ENCODE measurements at places on chromosomes 4 and X.

DNA sequence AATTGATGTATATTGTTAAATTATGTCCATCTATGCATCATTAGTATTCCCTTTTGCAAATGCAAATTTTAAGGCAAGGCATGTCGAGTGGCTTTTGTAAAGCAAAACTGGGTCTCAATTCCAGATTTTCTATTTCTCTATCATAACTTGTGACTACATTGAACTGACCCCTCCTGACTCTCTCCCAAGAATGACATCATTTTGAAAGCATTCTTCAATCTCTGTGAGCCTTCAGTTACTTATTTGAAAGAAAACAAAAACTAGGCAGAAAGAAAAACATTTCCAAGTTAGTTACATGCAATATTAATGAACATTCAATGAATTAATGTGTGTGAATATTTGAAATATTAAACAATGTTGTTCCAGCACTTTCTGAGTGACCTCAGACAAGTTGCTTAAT lies 314.3 kb upstream of the CLNK start:
- no peaks in the 10 kb centered on the region for H3K36me3 ChIP-seq
- DNase-seq: peak; percentile 24
- no peaks in the 10 kb centered on the region for H3K27me3 ChIP-seq
- H3K4me3 ChIP-seq: no peak overlapping the region

GRCh38 chr4:184568770-184569169 lies 80.5 kb downstream of the CASP3 start:
- no peak overlapping the region for H3K27ac ChIP-seq
- no peak overlapping the region for H3K4me3 ChIP-seq
- no peaks in the 10 kb centered on the region for H3K36me3 ChIP-seq

GRCh38 chr4:155342142-155342541 lies 34.6 kb downstream of the MAP9 start:
- no peaks in the 10 kb centered on the region for H3K4me1 ChIP-seq
- H3K27me3 ChIP-seq: no peaks in the 10 kb centered on the region
- peak; percentile 11 for DNase-seq

DNA sequence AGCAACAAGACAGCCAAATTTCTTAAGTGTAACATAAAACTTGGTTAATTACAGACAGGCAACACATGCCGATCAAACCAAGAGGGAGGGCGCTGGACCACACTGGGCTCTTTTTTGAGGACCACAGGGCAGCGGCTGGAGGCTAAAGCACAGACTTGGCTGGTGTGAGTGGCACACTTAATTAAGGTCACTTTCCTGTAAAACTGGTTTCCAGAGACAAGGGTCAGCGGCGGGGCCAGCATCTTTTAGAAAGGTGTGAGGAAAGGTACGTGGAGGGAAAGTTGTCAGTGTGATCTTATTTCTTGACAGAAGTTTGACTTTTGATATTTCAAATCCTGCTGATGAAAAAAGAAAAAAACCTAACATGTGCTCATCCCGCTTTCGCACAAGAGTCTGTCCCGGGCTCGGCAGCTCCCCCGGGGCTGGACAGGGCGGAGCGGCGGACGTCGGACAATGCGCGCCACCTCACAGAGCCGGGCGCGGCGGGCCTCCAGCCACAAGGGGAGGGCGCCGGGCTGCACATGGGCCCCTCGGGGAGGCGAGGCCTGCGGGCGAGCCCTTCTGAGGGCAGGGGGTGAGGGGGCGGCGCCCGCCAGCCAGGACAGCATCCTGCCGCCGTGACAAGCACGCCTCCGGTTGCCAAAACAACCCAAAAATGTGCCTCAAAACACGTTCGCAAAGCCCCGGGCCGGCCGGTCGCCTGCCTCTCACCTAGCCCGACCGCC lies 660 bp upstream of the HSPA4L start:
- no peaks in the 10 kb centered on the region for H3K27me3 ChIP-seq
- H3K4me3 ChIP-seq: peak overlapping the region; percentile 100
- no peaks in the 10 kb centered on the region for H3K36me3 ChIP-seq
- peak; percentile 55 for DNase-seq
- H3K27ac ChIP-seq: no peak overlapping the region

GRCh38 chr4:128347175-128347868 lies 59.7 kb upstream of the PGRMC2 start:
- DNase-seq: peak; percentile 49
- H3K27me3 ChIP-seq: no peaks in the 10 kb centered on the region
- peaks cover 4% of the 10 kb centered on the region for H3K4me1 ChIP-seq
- peak overlapping the region; percentile 42 for H3K27ac ChIP-seq
- H3K4me3 ChIP-seq: no peak overlapping the region

- H3K4me3 ChIP-seq: no peak overlapping the region
- no peaks in the 10 kb centered on the region for H3K4me1 ChIP-seq
- no peaks in the 10 kb centered on the region for H3K27me3 ChIP-seq
- DNase-seq: no peak
- H3K27ac ChIP-seq: no peak overlapping the region
- H3K36me3 ChIP-seq: no peaks in the 10 kb centered on the region
Measured at GRCh38 chr4:57462843-57463242, 352.7 kb upstream of the IGFBP7 start.

DNA sequence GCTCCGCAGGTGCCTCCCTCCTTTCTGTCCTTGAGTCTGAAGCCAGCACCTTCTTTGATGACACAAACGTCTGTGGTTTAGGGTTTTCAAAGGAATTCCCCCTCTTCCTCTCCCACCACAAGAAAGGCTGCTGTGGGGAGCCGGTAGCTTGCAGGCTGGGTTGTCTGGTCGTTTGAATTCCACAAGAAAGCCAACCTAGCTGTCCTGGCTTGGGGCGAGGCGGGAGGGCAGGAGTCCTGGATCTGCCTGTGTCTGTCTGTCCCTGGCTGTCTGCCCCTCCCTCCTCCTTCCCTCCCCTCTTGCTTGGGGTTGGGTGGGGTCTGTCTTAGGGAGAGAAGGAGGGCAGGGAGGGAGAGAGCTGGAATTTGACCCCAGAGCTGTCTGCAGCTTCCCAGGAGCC lies 56.3 kb downstream of the SHROOM2 start:
- peak; percentile 27 for DNase-seq
- no peaks in the 10 kb centered on the region for H3K36me3 ChIP-seq
- H3K27me3 ChIP-seq: no peaks in the 10 kb centered on the region
- peaks cover 13% of the 10 kb centered on the region for H3K4me1 ChIP-seq
- H3K27ac ChIP-seq: peak overlapping the region; percentile 19

GRCh38 chr4:19241895-19242294 lies 1009.8 kb upstream of the SLIT2 start:
- no peaks in the 10 kb centered on the region for H3K4me1 ChIP-seq
- no peak overlapping the region for H3K4me3 ChIP-seq
- peak; percentile 68 for DNase-seq
- H3K27me3 ChIP-seq: no peaks in the 10 kb centered on the region
- no peak overlapping the region for H3K27ac ChIP-seq
- H3K36me3 ChIP-seq: no peaks in the 10 kb centered on the region

DNA sequence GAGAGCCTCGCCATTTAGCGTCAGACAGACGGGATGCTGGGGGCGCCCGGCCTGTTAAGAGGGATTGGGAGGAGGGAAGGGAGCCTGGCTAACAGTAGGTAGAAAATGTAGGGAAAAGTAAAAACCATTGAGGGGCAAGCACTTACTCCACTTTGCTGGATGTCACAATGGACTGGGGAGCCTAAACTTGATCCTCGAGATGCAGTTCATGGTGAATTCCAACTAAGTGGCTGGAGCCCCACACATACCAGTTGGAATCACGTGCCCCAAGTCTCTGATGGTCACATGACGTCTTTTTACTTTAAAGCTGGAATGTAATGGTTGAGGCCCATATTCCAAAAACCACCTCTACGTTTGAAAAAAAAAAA lies 1.5 kb downstream of the PLS3 start:
- peak overlapping the region; percentile 92 for H3K27ac ChIP-seq
- peak overlapping the region; percentile 62 for H3K4me3 ChIP-seq
- DNase-seq: peak; percentile 55
- no peaks in the 10 kb centered on the region for H3K36me3 ChIP-seq
- H3K4me1 ChIP-seq: no peaks in the 10 kb centered on the region

DNA sequence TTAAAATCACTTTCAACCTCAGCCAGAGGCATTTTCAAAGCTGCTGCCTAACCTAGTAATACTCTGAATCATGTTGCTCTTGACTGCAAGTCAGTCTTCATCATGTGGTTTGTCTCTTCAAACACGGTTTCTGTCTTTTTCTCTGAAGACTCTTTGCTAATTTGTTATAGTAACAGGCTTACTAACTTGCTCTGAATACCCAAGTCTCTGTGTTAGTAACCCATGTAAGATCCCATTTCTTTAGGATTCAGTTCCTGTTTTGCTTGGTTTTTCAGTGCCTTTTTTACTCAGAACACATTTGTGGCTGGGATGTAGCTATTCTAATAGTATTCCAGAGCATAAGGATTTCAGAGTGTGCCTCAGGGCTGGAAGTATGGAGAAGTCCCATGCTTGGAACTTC lies 1450.6 kb upstream of the IGFBP7 start:
- H3K27ac ChIP-seq: no peak overlapping the region
- DNase-seq: peak; percentile 16
- peaks cover 2% of the 10 kb centered on the region for H3K4me1 ChIP-seq
- H3K36me3 ChIP-seq: no peaks in the 10 kb centered on the region

DNA sequence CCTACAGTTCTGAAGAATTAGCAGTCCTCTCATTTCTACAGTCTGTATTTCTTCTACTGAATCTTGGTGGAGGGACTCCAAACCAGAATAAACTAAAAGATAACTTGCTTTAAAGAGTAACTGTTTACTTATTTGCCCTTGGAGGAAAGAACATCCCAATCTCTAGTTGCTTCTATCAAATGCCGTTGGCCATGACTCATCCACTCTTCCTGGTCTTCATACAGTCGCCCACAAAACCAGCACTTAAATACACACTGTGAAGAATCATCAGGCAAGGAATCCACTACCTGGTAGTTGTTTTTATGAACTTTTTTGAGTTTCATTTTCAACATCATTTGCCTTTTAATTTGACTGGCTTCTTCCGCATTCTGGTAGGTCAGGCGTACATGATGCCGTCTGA lies 14.2 kb downstream of the ZNF518B start:
- peaks cover 22% of the 10 kb centered on the region for H3K36me3 ChIP-seq
- no peak overlapping the region for H3K27ac ChIP-seq
- no peak overlapping the region for H3K4me3 ChIP-seq
- no peaks in the 10 kb centered on the region for H3K4me1 ChIP-seq
- DNase-seq: peak; percentile 9

GRCh38 chrX:108464604-108465003 lies 25.0 kb downstream of the COL4A5 start:
- no peak for DNase-seq
- H3K4me3 ChIP-seq: no peak overlapping the region
- H3K27me3 ChIP-seq: no peaks in the 10 kb centered on the region
- H3K4me1 ChIP-seq: peaks cover 1% of the 10 kb centered on the region
- H3K27ac ChIP-seq: peak overlapping the region; percentile 69

DNA sequence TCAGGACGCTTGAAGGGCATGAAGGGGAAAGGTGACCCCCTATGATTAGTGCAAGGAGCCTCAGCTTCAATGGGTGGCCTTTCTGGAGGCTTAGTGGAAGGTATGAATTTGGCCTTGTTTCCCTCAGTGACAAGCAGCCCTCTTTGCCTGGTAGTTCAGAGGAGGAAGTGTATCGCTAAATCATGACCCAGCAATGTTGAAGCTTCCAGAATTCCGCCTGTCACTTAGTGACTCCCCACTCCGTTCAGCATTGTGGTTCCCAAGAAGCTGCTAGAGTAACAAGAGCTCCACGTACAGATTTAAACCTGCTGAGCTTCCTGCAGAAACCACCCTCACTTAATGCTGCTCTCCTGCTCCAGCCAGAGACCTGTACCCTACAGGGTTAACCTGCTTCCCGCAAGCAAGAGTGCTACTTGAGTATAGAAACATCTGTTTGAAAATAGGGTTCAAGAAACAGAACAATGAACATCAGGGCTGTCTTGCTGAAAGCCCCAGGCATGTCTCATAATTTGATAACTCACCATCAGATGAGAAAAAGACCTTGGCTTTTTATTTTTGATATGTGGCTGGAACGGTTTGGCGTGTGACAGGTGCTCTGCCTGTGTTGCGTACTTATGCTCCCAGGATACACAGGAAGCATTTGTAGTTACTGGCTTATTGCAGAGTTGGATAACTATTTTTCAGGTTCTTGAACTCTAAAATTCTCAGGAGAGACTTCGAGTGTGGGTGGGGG lies 105.2 kb downstream of the UCHL1 start:
- no peak overlapping the region for H3K4me3 ChIP-seq
- no peaks in the 10 kb centered on the region for H3K36me3 ChIP-seq
- H3K4me1 ChIP-seq: peaks cover 15% of the 10 kb centered on the region
- peaks cover 13% of the 10 kb centered on the region for H3K27me3 ChIP-seq

GRCh38 chr4:146245246-146245645 lies 30.9 kb downstream of the REELD1 start:
- H3K36me3 ChIP-seq: no peaks in the 10 kb centered on the region
- DNase-seq: no peak
- H3K27ac ChIP-seq: no peak overlapping the region
- H3K27me3 ChIP-seq: no peaks in the 10 kb centered on the region
- H3K4me1 ChIP-seq: peaks cover 12% of the 10 kb centered on the region

DNA sequence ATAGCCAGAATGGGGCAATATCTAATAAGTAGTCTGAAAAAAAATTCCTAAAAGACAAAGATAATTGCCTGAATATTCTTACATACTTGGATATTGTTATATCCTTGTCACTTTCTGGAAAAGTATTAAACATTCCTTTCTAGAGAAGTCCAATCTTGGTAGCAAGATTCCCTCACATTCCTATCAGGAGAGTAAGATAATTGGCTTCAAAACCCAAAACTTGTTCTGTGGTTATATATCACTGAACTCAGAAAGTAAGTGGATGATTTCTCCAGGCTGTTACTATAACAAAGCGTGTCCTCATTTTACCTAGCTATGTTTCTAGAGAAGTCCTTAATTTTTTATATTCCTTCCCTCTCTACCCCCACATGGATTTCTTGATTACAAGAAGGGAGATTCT lies 46.0 kb upstream of the TEX13A start:
- no peaks in the 10 kb centered on the region for H3K4me1 ChIP-seq
- no peak overlapping the region for H3K27ac ChIP-seq

- H3K27ac ChIP-seq: no peak overlapping the region
- no peak overlapping the region for H3K4me3 ChIP-seq
- no peaks in the 10 kb centered on the region for H3K27me3 ChIP-seq
- H3K36me3 ChIP-seq: peaks cover 93% of the 10 kb centered on the region
Measured at GRCh38 chr4:44704673-44705072, 21.7 kb downstream of the GNPDA2 start.

GRCh38 chrX:110163488-110163887 lies 154.4 kb downstream of the AMMECR1 start:
- H3K36me3 ChIP-seq: no peaks in the 10 kb centered on the region
- DNase-seq: peak; percentile 58
- H3K27ac ChIP-seq: no peak overlapping the region
- H3K4me1 ChIP-seq: peaks cover 8% of the 10 kb centered on the region

DNA sequence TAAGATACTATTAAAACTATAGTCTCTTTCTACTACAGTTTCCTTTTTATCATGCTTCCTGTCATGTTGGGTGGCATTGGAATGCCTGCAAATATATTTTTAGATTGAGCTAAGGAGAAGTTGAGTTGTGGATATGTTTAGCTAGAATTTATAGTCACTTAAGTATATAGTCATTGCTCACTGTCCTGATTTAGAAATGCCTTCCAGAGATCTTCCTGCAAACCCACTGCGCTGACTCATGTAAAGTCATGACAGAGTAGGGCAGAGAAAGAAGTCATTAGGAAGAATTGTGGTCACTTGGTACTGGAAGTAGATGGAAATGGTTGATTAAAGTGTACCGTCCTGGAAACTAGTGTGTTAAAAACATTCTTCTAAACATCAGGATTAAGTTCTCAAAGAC lies 490.3 kb upstream of the PABPC4L start:
- no peak overlapping the region for H3K4me3 ChIP-seq
- DNase-seq: peak; percentile 86
- H3K27me3 ChIP-seq: no peaks in the 10 kb centered on the region
- H3K4me1 ChIP-seq: no peaks in the 10 kb centered on the region
- H3K36me3 ChIP-seq: no peaks in the 10 kb centered on the region
- H3K27ac ChIP-seq: no peak overlapping the region

Data from mesenchymal stem cell (in vitro differentiated cells and primary cell).